ENCODE measurements at places on chromosomes 4 and X.

DNA sequence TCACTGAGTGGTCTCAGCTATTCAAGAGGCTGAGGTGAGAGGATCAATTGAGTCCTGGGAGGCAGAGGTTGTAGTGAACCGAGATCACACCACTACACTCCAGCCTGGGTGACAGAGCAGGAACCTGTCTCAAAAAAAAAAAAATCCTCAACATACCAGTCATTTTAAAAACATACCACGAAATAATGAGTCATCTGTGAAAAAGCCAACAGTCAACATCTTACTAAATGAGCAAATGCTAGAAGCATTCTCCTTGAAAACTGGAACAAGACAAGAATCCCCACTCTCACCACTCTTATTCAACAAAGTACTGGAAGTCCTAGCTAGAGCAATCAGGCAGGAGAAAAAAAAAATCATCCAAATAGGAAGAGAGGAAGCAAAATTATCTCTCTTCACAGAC is 104.0 kb upstream of the ARHGEF9 start:
- no peak for DNase-seq

- no peak for DNase-seq
These were observed 116.3 kb downstream of the HS3ST1 start for GRCh38 chr4:11312389-11312788.

DNA sequence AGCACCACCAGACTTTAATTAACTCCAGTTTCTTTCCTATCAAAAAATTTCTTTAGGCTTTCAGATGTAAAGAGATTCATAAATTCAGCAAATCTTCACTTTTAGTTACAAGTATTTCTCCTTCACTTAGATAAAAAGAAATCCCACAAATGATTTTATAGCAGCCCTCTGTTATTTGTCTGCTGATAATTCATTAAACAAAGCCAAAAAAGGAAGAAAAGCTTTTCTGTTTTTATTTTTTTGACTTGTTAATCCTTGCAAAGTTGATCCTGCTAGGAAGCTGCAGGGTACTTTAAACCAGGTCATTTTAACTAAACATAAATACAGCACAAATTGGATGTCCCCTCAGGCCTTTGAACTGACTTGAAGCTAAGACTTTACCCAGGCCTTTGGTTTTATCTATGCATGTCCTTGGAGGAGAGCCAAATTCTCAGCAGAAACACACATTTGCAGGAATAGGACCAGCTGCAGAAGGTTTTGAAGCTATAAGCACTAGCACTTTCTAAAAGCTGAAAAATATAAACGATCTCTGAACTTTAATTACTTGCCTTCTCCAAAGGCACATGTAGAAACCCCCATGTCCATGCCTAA is 57.5 kb downstream of the PCDH18 start:
- DNase-seq = no peak

DNA sequence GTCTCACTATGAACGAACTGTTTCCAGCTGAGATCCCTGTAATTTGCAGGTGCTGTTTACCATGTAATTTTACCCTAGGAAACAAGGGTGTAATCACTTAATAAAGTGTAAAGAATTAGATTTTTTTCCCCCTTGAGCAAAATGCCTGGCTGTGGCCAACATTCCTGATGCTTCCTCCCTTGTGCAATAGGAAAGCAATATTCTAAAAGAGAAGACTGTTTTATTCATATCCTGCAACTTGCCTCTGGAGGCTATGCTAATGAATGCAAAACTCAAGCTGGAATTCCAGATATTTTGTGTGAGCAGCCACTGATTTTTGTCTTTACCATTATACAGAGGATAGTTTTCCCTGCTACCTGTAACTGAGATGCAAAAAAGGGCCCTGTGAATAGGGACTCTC is 98.0 kb downstream of the AWAT2 start:
- no peak for DNase-seq

DNA sequence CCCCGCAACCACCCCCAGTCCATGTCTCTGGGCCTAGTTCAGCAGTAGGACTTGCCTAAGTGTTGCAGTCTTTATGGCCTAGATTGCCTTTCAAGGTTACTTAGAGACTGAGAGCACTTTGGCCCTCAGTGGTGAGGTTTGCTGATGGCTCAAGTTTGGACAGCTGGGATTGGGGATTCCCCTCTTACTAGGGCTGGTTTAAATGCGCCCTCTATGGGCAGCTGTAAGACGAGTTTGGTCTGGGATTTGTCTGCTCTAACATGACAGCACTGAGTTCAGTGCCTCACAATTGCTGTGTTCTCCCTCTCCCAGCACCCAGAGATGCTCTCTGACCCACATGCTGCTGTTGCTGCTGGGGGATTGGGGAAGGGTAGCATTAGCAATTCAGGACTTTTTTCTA is 23.1 kb downstream of the DACH2 start:
- no peak for DNase-seq

DNA sequence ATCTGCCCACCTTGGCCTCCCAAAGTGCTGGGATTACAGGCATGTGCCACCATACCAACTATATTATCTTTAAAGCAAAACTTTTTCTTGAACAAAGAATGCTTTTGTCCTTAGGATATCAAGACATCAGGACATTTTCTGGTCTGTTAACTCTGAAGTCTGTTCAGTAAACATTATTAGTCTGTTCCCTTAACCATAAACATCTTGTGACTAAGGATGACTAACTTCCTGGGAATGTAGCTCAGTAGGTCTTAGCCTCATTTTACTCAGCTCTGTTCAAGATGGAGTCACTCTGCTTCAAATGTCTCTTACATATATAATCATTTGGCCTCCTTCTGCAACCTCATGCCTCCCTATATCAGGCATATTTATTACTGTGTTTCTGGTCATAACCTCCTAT is 122.9 kb downstream of the UBE2NL start:
- DNase-seq = no peak

DNA sequence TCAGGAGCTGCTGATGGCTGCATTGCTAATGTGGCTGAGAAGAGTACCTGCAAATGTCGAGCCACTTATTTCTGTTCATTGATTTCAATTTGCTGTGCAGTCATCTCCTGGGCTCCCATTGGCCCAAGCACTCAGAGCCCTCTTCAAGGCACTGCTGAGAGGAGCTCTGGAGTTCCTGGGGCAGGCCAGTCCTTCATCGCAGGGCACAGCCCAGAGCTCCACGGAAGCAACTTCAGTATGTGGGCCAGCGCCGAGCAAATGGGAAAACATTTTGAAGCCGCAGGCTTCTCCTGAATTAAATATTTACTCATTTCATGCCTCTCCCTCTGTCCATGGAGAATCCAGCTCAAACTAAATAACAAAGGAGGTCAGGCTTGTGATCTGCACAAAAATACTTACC is 383.3 kb downstream of the BCOR start:
- DNase-seq = no peak

DNA sequence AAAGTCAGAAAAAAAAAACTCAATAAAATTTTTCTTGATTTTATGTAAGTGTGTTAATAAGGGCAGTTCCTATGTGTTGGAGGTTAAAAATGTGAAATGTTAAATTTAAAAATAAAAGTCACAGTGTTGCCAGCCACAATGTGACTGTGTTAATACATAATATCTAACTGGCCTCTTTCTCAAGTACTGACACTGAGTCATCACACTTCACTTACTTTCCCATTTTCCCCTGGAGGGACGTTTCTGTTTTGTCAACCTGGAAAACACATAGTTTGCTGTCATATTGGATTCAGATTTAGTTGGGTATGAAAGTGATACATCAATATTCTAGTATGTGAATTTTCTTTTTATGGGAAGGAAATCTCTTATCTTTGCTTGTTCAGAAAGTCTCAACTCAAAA is 46.4 kb downstream of the ARHGEF38 start:
- DNase-seq = no peak
